Endothelial cell of coronary artery (primary cell): ENCODE measurements at places on chromosomes 12 and 14. TPM values are rescaled to one million over a fixed set of nuclear protein-coding genes. Genes with fewer than 3 reads are reported as not detected.

Gene PTGER2
- 1.4 TPM in 1 of 2 replicates, not detected in the other for total RNA-seq

Gene CATSPERB
- total RNA-seq, result not detected in 2 replicates

Gene WNK1
- total RNA-seq, result 49.0 and 86.5 TPM in 2 replicates

Gene KCNK13
- total RNA-seq, result not detected in 2 replicates

Gene C1S
- total RNA-seq, result 0.18 and 2.7 TPM in 2 replicates

Gene LYZ
- not detected in 2 replicates for total RNA-seq

Gene SDR9C7
- not detected in 2 replicates for total RNA-seq

Gene CCDC198
- total RNA-seq, result not detected in 2 replicates

Gene SERPINA12
- total RNA-seq, result not detected in 2 replicates

Gene MAP3K9
- total RNA-seq, result under 0.01 TPM in 1 of 2 replicates, not detected in the other

Gene TBX3
- 0.63 and 3.2 TPM in 2 replicates for total RNA-seq

Gene KRT6C
- not detected in 2 replicates for total RNA-seq

Gene FAM161B
- total RNA-seq, result 2.2 and 3.1 TPM in 2 replicates

Gene KRT85
- total RNA-seq, result not detected in 2 replicates
